ENCODE measurements at places on chromosomes 2 and 18.

DNA sequence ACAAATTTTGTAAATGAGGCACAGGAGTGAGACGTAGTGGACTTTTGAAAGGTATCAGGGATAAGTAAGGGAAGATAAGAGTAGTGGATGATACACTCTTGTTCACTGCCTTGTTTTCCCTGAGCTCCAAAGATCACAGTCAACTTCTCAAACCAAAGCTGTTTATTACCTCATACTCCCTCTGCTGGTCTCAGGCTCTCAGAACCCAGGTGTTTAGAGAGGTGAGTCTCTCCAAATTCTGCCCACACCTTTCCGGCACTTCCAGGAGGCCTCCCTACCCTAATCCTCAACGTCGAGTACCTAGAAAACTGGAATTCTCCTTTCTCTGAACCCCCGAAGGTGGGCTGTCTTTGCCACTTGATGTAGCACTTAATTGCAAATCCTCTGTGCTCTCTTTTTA lies 621.1 kb downstream of the BCL11A start:
- DNase-seq, result no peak

GRCh38 chr2:152611458-152612231 lies 105.6 kb downstream of the PRPF40A start:
- DNase-seq, result peak; percentile 20

GRCh38 chr2:58553937-58554336 lies 312.8 kb upstream of the FANCL start:
- DNase-seq, result no peak

DNA sequence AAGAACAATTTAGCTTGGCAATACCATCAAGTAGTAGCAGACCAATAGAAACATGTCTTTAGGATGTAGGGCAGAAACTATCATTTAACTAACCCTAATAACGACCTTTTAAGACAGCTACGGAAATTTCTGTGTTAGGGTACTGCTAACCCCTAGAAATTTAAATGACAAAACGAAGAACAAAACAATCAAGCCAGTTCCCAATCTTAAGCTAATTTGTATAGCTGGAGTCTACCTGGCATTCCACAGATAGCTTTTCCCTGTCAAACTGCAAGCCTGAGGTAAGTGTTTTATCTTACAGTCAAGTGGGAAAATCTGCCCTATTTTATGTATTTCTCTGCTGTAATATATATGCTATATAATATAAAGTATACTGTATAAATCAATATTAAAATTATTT lies 37.6 kb upstream of the CDKL4 start:
- DNase-seq, result no peak

DNA sequence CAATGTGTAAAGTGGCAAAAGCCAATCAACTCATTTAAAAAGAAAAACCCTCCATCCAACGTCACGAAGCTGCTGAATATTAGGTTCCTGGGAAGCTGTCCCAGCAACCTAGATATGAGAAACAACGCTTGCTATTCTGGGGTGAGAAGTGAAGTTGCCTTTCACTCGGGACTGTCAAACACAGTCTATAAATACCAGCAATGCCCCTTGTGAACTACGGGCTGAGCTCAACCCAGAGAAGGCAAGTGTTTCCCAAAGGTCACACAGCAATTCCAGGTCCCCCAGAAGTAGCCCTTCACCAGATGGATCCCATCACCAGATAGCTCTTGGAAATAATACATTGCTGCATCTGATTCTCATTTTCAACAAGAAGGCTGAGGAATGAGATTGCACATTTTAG lies 67.9 kb downstream of the BCL11A start:
- DNase-seq, result no peak

- DNase-seq, result no peak
Observed at GRCh38 chr2:120991441-120991840, 255.8 kb downstream of the GLI2 start.

DNA sequence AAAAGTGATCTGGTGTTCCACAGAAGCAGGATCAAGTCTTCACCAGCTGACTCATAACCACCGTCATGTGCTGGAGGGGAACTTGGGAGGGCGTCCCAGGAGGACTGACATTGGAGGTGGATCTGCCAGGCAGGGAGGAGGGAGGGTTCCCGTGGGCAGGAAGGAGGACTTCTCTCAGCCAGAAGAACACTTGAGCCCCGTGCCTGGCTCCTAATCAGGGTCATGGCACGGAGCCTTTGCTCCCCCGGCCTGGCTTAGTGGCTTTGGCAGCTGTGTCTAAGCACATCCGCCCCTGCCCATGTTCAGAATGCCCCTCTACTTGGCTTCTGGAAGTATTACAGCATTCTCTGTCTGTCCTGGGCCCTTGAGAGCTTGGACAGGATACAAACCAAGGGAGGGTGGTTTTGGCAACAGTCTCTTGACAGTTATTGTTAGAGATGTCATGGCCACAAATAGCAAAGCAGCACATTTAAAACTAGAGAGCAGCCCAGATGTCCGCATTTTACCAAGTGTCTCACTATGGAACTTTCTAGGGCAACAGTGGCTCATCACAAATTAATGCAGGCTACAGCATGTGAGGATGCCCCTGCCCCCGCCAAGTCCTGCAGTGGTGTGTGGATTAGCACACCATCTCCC lies 11.5 kb downstream of the PPP1R7 start:
- no peak for DNase-seq
